ENCODE measurements at places on chromosomes 7 and 10.
A peak's percentile ranks its signal among the peaks of the same experiment; 100 is the strongest.

DNA sequence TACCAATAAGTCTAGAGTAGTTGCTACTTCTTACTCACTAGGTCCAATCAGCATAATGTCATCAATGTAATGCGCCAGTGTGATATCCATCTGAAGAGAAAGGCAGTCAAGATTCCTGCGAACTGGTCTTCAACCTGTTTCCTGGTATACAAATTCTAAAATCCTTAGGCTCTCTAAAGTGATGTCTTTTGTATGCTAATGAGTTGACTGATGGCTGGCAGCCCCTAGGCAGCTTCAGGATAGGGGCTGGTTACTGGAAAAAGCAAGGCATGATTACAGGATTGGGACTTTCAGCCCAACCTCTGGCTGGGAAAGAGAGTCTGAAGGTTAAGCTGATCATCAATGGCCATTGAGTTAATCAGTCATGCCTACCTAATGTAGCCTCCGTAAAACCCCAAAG lies 250.2 kb upstream of the PTER start:
- DNase-seq = no peak

GRCh38 chr10:101292194-101293006 lies 61.6 kb upstream of the BTRC start:
- no peak for DNase-seq

GRCh38 chr7:143455491-143455890 lies 12.2 kb downstream of the TAS2R60 start:
- DNase-seq = no peak

GRCh38 chr10:89440226-89441009 lies 26.1 kb downstream of the IFIT5 start:
- no peak for DNase-seq

- DNase-seq = no peak
Observed at GRCh38 chr7:142177869-142178268, 66.4 kb downstream of the MGAM2 start.

GRCh38 chr7:117674617-117675016 lies 194.8 kb downstream of the CFTR start:
- no peak for DNase-seq

GRCh38 chr7:106068538-106068961 lies 43.6 kb downstream of the SYPL1 start:
- no peak for DNase-seq

- DNase-seq = no peak
Observed at GRCh38 chr10:77351386-77351785, 286.2 kb downstream of the KCNMA1 start.

GRCh38 chr7:90749774-90750173 lies 153.7 kb downstream of the CDK14 start:
- no peak for DNase-seq

DNA sequence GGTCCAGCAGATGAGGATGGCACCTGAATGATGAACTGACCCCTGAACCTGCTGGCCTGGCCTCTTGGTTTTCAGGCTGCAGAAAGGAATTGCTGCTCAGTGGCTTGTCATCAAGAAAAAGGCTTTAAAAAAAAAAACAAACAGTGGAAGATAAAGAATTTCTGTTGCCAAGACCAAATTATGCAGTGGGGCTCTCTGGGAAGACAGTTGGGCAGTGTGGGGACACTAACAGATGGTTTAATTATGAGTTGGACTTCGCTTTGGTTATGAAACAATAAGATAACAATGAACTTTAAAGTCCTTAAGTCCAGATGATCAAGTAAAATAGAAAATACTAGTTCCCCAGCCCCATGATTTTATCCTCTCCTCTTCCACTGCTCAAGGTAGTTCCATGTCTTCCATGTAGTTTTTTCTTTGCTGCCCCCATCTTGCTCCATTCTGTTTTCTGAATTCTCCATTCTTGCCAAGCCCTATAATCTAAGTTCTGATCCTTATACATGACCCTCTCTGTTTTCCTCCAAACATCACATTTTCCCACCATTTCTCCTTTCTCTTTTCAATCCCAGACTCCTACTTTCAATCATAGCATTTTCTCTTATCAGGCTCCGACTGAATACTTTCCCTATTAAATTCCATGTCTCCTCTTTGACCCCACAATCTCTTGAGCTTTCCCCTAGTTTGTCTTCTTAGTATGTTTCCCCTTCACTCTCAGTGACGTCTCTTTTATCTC lies 52.6 kb downstream of the ANK3 start:
- no peak for DNase-seq

- DNase-seq = no peak
Observed at GRCh38 chr10:100569687-100570481, 34.1 kb downstream of the HIF1AN start.

GRCh38 chr10:106189292-106189691 lies 975.2 kb downstream of the SORCS1 start:
- peak; percentile 10 for DNase-seq

DNA sequence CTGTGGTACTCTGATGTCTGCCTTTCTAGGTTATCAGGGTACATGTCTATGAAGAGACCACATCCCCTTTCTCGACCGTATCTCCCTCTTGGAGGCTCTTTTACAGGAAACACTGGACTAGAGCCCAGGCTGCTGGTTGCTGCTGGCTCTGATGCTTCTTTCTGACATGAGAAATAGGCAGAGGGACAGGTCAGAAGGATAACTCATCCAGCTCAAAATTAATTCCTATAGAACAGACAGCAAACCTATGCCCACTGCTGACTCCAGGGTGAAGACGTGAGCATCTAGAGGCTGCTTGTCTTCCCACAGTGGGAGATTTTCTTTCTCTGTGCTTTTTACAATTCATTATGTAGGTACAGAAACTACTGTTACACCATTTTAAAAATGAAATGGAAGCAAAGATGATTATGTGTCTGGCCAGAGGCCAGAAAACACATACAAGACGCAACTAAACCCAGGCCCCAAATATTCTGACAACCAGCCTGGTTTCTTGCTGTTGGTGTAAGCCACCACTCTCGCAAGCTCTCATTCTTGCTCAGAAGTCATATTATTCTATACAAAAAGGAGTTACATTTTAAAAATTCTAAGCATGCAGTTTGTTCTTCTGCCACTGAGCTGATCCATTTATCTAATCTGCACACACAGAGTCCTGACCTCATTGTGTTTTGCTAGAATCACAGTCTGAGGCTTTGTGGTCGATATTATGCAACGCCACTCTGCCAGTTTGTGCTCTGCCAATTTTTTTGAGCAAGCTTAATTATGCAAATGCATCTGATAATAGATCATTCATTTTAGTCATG lies 424.3 kb downstream of the KIF20B start:
- no peak for DNase-seq

GRCh38 chr10:73183667-73184281 lies 15.9 kb downstream of the FAM149B1 start:
- no peak for DNase-seq

DNA sequence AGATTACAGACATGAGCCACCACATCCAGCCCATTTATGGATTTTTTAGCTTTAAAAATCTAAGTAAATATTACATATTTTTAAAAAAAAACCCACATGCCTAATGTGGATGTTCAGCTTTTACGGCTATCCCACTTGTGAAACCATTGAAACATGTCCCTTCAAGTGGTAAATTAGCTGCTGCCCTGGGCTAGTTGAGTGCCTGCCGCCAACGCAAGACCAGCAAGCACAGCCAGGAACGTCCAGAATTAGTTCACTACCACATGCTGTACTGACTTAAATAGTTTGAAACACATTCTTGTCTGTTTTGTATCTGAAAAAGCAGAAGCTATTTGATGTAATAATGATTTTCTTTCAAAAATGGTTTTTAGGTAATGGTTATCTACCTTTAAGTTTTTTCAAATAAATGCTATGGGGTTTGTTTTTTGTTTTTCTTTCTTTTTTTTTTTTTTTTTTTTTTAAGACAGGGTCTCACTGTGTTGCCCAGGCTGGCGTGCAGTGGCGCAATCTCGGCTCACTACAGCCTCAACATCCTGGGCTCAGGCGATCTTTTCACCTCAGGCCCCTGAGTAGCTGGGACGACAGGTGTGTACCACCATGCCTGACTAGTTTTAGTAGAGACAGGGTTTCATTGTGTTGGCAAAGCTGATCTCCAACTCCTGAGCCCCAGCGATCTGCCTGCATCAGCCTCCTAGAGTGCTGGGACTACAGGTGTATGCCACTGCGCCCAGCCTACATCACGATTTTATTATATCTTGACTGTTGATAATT lies 57.0 kb downstream of the KLRG2 start:
- no peak for DNase-seq
